NB4 (cell line): ENCODE measurements at places on chromosomes 1 and 21.

- DNase-seq = no peak
Observed at GRCh38 chr1:205681364-205681763, 1.1 kb upstream of the SLC45A3 start.

GRCh38 chr21:32209580-32209979 is 69.3 kb downstream of the MIS18A start:
- no peak for DNase-seq

- DNase-seq = no peak
Observed at GRCh38 chr1:235545292-235545930, 41.2 kb upstream of the B3GALNT2 start.

- no peak for DNase-seq
Observed at GRCh38 chr1:7300893-7301663, 470.0 kb upstream of the VAMP3 start.

GRCh38 chr1:227043755-227044154 is 103.7 kb downstream of the COQ8A start:
- DNase-seq = peak; percentile 9

- no peak for DNase-seq
Observed at GRCh38 chr1:31300193-31300592, 3.4 kb downstream of the ZCCHC17 start.

- no peak for DNase-seq
Observed at GRCh38 chr1:161244888-161245287, 6.9 kb upstream of the NR1I3 start.

GRCh38 chr1:3002349-3003038 is 18.8 kb upstream of the ACTRT2 start:
- no peak for DNase-seq

DNA sequence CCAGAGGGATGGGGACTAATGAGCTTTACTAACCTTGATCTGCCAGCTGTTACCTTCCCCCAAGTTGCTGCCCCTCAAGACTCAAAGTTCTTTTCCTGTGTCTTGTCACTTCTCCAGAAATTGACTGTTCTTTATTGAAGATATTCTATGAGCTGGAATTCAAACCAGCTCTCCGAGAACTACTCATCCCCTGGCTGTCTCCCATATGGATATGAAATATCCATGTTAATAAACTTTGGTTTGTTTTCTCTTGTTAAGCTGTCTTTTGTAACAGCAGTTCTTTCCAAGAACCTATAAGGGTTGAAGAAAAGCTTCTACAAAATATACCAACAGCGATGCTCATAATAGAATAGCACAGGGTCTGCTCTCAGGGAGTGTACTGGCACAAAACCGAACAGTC is 77.0 kb downstream of the CAMK2N1 start:
- no peak for DNase-seq

- DNase-seq = no peak
Observed at GRCh38 chr1:113963281-113963906, 15.9 kb upstream of the OLFML3 start.

GRCh38 chr1:28259934-28260802 is 850 bp downstream of the SESN2 start:
- peak; percentile 51 for DNase-seq

- DNase-seq = no peak
Observed at GRCh38 chr1:25212725-25213124, 19.6 kb downstream of the SYF2 start.

GRCh38 chr21:25639551-25640201 is 618 bp downstream of the JAM2 start:
- no peak for DNase-seq

DNA sequence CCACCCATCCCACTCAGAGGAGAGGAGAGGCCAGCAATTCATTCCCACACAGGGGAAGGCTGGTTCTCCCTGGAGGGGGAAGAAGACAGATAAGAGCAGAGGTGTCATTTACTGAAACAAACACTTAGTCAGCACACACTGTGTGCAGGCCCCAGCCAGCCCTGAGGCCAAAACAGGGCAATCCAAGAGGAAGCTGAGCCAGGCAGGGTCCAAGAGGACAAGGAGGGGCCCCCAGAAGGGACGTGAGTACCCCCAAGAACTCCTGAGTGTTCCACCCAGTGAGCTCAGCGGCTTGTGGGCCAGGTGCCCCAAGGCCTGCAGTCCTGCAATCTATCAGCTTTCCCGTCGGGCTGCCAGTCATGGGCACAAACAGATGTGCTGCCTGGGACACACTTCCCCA is 15.8 kb downstream of the ADGRB2 start:
- DNase-seq = no peak

GRCh38 chr1:148385371-148386030 is 97.6 kb downstream of the PPIAL4G start:
- peak; percentile 43 for DNase-seq

DNA sequence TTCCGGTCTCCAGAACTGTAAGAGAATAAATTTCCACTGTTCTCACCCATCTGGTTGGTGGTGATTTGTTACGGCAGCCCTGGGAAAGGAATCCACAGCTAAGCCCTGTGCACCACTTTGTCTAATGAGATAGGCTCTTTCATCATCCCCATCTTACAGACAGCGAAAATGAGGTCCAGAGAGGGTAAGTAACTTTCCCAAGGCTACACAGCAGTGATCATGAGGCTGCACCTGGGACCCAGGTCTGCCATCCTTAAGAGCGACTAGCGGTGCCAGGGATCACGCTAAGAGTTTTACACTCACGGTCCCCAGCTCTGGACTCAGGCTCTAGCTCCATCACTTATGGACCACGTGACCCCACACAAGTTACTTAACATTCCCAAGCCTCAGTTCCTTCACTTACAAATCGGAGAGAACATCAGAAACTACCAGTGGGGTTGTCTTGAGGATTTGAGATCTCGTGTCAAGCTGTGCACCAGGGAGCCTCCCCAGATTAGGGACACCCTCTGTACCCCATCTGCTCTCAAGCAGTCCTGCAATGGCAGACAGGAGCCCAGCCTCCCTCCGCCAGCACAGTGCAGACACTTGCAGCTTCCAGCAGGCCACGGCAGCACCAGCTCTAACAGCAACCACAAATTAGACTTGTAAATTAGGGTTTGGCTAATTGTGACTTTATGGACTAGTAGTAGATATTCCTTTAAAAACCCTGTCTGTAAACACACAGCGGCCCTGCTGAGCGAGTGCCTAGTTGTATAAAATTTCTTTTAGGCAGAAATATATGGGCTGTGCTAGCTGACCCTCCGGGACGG is 87.3 kb downstream of the DISP3 start:
- no peak for DNase-seq

GRCh38 chr1:53902235-53903138 is 8.5 kb downstream of the DIO1 start:
- DNase-seq = no peak

DNA sequence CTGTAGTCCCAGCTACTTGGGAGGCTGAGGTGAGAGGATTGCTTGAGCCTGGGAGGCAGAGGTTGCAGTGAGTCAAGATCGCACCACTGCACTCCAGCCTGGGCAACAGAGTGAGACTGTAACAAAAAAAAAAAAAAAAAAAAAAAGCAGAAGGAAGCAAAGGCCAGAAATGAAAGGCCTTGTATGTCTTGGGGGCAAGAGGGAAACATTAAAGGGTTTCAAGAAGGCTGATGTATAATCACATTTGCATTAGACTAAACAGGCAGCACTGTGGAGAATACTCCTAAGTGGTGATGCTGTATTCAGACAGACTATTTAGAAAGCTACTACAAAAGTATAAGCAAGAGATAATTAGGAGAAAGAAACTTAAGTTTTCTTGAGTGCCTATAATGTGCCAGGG is 10.4 kb downstream of the ANP32E start:
- DNase-seq = no peak

DNA sequence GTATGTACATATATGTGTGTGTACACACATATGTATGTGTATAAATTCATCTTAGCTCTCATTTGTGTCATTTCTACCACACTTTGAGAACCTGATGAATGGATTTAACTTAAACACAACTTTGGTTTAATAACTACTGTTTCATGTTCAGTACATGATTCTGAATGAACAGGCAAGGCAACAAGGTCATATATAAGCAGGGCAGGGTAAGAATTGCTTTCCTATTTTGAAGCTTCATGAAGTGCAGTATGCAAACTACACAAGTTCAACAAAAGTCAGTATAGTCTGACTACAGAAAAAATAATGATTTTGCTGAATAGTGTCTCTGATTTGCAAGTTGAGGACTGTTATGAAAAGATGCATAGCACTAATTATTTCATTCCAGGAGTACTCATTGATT is 127.6 kb downstream of the KCNK2 start:
- no peak for DNase-seq

DNA sequence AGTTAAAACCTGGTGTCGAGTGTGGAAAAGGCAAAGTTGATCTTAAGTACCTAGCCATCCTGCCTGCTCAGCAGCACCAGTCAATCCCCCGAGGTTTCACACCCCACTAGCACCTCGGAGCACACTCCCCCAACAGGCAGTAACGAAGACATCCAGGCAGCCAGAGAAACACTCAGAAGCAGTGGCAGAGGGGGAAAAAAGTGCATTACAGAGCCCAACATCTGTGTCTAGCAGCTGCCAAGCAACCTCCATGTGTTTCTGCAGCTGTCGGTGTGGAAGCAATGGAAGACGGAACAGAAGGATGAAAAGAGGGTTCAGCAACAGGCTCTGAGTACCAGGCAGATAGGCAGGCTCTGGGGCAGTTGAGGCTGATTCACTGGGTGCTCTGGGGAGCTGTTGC is 73.4 kb upstream of the PROX1 start:
- no peak for DNase-seq

DNA sequence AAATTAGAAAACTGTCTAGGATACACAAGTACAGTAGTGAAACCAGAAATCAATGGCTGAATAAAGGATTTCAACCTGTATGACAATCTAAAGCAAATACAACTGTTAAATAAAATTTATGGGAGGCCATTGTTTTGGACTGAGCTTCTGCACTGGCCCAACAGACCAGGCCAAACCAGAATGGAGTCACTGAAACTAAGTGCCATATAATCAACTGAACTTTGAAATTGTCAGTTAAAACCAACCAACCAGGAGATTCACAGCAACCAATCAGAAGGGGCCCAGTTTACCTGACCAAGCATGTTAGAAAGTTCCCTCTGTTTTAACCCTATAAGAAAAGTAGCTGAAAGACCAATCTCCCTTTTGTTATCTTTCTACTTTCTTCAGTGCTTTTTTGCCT is 30.5 kb upstream of the SOAT1 start:
- no peak for DNase-seq

DNA sequence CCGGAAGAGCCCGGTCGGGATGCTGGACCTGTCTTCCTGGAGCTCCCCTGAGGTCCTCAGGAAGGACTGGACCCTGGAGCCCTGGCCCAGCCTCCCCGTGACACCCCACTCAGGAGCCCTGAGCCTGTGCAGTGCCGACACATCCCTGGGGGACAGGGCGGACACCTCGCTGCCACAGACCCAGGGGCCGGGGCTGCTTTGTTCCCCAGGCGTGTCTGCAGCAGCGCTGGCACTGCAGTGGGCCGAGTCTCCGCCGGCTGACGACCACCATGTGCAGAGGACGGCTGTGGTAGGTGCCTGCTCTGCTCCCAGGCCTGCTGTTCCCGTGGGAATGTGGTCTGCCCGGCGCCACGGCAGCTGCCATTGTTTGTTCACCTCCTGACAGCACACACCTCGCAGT is 42.1 kb upstream of the DIP2A start:
- DNase-seq = no peak

GRCh38 chr1:94063379-94063778 is 57.6 kb downstream of the ABCA4 start:
- peak; percentile 25 for DNase-seq

- DNase-seq = peak; percentile 11
Observed at GRCh38 chr1:79042117-79042516, 35.6 kb upstream of the ADGRL4 start.

DNA sequence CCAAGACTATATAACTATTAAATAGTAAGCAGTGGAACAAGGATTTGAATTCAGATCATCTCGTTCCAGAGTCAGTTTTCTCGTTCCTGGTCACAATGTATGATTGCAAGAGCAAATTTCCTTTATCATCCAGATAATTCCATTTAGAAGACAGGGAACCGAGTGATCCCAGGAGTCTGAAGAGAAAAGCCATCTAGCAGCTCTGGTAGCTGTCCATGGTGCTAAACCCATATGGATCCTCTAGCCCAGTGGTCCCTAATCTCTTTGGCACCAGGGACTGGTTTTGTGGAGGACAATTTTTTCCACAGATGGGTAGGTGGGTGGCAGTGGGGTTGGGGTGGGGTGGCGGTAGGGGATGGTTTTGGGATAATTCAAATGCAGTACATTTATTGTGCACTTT is 229.4 kb downstream of the PTPRU start:
- DNase-seq = peak; percentile 18

DNA sequence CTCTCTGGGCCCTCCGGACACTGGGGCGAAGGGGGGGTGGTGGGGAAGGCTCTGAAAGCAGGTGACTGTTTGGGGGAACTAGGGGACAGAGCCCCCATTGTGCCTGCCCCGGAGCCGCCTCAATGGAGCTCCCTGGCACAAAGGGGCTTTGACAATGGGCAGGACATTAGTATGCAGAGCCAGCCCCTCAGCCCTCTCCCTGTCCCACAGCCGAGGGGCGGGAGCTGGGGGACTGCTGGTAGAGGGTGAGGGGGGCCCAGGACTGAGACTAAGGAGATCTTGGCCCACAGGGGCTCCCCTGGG is 7.8 kb downstream of the KCNJ10 start:
- no peak for DNase-seq

DNA sequence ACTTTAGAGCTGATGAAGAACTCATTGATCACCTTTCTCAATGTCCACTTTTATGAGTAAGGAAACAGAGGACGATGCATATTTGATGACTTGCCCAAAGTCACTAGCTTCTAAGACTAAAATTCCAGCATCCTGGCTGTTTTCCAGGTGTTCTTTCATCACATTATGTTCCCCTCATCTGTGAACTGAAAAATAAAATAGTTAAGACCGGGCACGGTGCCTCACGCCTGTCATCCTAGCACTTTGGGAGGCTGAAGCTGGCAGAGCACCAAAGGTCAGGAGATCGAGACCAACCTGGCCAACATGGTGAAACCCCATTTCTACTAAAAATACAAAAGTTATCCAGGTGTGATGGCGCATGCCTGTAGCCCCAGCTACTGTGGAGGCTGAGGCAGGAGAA is 297.5 kb downstream of the DUSP10 start:
- no peak for DNase-seq

DNA sequence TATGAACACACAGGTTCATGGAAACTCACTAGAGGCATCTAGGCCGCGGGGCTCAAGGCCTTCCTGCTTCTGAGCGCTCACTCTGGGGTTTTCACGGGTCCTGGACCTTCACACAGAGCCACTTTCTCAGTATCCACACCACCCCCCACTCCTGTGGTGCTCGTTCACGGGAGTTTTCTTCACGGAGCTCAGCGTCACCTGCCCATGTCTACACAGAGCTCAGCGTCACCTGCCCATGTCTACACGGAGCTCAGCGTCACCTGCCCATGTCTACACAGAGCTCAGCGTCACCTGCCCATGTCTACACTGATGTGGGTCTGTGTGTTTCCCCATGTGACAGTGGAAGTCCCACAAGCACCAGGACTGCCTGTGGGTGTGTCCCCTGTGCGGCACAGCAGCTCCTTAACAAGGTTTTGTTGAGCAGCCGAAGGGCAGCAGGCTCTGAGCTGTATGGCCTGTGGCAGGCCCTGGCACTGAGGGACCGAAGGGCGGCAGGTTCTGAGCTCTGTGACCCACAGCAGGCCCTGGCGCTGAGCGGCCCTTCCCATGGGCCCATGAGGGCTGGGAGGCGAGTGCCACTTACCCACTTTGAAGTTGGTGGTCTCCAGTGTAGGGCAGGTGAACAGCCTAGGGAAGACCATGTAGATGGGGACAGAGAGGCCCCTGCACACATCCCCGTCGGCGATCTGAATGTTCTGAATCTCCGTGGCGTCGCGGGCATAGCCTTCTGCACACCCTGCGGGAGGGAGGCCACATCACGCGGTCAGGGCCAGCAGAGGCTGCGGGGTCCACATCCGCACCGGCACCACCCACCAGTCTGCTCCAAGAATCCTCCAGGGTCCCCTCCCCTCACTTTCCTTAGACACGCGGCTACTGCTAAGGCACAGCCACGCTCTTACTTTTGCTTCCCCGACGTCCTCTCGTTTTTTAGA is 39.8 kb downstream of the VPS26C start:
- DNase-seq = no peak
